NCI-H69 (cell line): ENCODE measurements at places on chromosomes 11 and 22.
A peak's percentile ranks its signal among the peaks of the same experiment; 100 is the strongest.

- peak; percentile 95 for DNase-seq
Measured at GRCh38 chr11:116073854-116074837, 569.9 kb upstream of the CADM1 start.

GRCh38 chr11:44702889-44703288 lies 23.9 kb upstream of the TSPAN18 start:
- DNase-seq, result no peak

GRCh38 chr11:126113963-126114362 lies 51.3 kb upstream of the CDON start:
- DNase-seq, result peak; percentile 48

DNA sequence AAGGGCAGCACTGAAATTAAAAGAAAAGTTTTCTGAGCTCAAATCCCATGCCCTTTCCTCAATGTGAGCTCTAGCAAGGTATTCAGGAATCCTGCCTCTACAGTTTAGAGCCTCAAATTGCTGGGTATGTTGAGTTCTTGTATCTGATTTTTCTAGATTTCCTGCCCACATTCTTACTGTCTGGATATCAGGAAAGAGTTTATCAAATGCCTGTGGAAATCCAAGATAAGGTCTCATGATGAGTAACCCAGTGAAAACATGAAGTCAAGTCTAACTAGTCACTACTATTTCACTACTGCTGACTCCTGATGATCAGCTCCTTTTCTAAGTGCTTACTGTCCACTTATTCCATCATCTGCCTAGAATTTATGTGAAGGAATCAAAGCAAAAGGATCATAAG lies 29.8 kb downstream of the LIMK2 start:
- DNase-seq, result no peak

DNA sequence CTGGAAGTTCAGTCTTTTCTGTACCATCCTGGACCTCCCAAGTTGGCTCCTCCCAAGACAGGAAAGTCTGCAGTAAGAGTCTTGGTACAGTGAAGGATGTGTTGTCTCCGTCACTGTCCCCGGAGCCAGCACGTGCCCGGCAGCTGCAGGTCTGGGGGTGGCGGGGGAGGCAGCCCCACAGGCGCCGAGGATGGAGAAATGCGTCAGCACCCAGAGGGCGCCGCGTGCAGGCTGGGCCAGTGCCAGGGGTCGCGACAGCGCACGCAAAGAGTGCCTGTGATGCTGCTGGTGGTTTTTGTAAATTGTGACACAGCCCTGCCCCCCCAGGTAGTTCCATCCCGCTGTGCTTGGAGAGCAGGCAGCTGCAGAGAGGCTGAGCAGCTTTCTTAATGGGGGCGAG lies 1200.5 kb downstream of the BRD1 start:
- peak; percentile 54 for DNase-seq

DNA sequence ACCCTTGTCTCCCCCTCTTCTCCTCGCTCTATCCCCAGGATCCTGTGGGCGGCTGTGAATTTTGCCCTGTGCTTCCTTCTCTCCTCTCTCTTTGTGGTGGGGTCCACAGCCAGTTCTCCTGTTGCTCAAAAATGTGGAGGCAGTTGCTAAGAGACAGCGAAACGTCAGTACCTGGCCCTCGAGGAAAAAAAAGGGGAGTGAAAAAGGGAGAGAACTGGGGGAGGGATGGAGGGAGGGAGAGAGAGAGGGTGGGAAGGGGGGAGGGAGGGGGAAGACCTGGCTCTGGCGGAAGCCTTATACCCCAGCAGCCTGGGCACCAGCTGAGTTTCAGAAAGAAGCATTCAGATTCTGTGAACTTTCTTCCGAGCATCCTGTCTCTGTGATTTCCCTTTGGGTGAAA lies 2.1 kb upstream of the LRRC55 start:
- DNase-seq, result no peak

- DNase-seq, result peak; percentile 41
Measured at GRCh38 chr11:114179234-114179941, 116.8 kb upstream of the NNMT start.

- peak; percentile 89 for DNase-seq
Measured at GRCh38 chr11:82076126-82076525, 657.5 kb downstream of the FAM181B start.

GRCh38 chr22:50170453-50171318 lies at the start of gene PANX2:
Gene PANX2, plus strand, starts transcription at chr22:50170731. Its CDS starts 0 bp downstream, at chr22:50170731.
- DNase-seq, result peak; percentile 70

GRCh38 chr11:74493791-74494630 lies 487 bp upstream of the LIPT2 start:
- DNase-seq, result peak; percentile 97

GRCh38 chr11:68838572-68838964 lies 3.1 kb downstream of the CPT1A start:
- no peak for DNase-seq

DNA sequence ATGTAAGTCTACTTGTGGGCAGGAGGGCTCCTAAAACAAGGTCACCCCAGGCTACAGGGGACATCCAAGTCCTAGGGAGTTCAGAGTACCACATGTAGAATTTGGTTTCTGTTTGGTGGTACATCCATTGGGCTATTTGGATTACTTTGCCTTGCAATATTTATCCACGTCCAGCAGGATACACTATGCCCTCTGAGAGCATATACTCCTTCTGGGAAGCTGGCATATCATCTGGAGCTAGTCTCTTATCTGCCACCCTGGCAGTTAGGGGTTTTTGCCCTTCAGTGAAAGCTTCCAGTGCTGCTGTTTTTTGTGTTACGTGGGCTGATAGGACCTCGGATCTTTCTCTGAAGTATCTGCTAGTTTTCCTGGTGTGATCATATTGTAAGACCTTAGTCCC lies 7.3 kb downstream of the LMO2 start:
- no peak for DNase-seq

- DNase-seq, result peak; percentile 16
Measured at GRCh38 chr11:106133529-106133928, 56.1 kb downstream of the AASDHPPT start.

- DNase-seq, result peak; percentile 9
Measured at GRCh38 chr11:102410382-102410784, 42.2 kb downstream of the TMEM123 start.
